ENCODE measurements at places on chromosomes 1 and 21. TPM values are rescaled to one million over a fixed set of nuclear protein-coding genes. Genes with fewer than 3 reads are reported as not detected.

DNA sequence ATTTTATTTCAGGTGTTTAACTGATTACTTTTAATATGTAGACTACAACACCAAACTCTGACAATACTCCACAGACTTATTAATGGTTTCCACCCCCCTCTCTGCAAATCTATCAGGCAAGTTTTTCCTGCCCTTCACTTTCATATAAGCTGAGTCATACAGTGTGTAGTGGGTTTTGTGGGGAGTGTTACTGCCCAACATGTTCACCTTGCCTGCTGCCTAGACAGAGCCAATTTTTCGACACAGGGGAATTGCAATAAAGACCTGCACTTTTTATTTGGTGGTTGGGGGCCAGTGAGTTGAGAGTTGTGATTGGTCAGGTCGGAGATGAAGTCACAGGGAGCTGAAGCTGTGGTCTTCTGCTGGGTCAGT lies 119.7 kb downstream of the PPIAL4G start:
- no peak for DNase-seq

GRCh38 chr1:27666791-27667254 lies 5.2 kb downstream of the IFI6 start:
- no peak for DNase-seq

The EPS8L3 gene
- not detected for total RNA-seq

- no peak for DNase-seq
These were observed 13.8 kb upstream of the ABCB10 start for GRCh38 chr1:229572286-229572685.

DNA sequence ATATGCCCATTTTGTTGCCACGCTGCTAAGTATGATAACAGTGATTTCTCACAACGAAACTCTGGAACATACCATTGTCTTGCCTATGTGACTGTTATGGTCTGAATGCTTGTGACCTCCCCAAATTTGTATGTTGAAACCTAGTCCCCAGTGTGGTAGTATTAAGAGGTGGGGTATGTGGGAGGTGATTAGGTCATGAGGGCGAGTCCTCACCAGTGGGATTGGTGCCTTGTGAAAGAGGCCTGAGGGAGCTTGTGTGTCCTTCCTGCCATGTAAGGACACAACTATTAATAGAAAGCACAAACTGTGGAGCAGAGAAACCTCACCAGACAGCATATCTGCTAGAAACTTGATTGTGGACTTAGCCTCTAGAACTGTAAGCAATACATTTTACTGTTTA lies 84.6 kb downstream of the SELENOF start:
- DNase-seq, result no peak

DNA sequence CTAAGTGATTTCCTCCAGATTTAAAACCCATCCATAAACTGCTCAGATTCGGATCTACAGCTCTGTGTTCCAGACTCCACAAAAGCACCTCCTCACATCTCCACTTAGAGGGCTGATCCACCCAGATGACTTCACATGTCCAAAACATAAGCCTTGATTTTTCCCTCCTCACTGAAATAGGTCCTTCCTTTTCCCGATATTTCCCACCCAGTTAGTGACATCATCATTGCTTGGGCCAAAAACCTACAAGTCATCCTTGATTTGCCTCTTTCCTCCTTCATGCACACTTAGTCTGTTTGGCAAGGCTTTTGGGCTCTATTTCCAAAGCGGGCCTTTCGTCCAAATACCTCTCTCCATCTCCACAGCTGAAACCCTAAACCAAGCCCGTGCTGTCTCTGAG lies 32.3 kb downstream of the CCDC185 start:
- no peak for DNase-seq

The BCAN gene
- total RNA-seq, result not detected

The GPR25 gene
- total RNA-seq, result not detected

The AMY1A gene
- not detected for total RNA-seq

DNA sequence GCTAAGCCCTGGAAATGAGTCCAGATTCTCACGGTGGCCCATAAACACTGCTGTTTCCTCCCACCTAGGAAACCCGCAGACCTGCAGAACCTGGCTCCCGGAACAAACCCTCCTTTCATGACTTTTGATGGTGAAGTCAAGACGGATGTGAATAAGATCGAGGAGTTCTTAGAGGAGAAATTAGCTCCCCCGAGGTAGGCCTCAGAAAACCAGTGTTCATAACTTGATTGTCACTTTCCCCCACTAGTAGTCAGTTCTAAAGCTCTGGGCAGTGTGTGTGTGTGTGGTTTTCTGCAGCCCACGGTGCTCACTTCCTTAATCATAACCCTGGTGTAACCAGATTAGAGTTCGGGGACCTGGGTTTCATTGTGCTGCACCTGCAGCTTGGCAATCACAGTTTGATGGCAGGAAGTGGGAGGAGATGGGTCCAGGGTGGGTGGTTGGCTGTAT lies 39.1 kb downstream of the CLIC6 start:
- DNase-seq, result no peak
